NCI-H774 (cell line): ENCODE measurements at places on chromosomes 5 and 9.

GRCh38 chr9:112325600-112325999, 7.8 kb downstream of the PTBP3 start:
- DNase-seq: no peak

GRCh38 chr9:100583014-100583802, 5.3 kb downstream of the CAVIN4 start:
- no peak for DNase-seq

- DNase-seq: no peak
These were observed 15.7 kb downstream of the NFX1 start for GRCh38 chr9:33306037-33306436.

DNA sequence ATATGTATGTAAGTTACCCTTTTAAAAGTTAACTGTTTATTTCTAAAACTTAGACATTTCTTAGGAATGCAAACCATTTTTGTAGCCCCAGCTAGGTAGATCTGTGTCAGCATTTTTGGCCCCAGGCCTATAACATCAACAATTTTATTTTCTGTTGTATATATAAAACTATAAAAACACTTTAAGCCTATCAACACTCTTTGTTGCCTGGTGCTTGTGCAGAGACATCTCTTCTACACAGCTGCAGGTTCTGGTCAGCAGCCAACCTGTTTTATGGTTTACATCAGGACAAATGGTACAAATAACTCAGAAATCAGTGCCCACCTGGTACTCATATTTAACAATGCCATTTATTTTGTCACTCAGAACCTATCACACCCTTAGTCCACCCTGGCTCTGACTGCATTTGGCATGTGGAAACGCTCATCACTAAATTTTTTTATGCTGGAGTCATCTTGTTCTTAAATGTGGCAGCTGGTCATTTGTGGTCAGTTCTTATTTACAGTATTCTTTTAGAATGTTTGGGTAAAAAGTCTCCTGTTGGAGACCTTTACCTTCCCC, 173.4 kb downstream of the DNAH5 start:
- DNase-seq: no peak

DNA sequence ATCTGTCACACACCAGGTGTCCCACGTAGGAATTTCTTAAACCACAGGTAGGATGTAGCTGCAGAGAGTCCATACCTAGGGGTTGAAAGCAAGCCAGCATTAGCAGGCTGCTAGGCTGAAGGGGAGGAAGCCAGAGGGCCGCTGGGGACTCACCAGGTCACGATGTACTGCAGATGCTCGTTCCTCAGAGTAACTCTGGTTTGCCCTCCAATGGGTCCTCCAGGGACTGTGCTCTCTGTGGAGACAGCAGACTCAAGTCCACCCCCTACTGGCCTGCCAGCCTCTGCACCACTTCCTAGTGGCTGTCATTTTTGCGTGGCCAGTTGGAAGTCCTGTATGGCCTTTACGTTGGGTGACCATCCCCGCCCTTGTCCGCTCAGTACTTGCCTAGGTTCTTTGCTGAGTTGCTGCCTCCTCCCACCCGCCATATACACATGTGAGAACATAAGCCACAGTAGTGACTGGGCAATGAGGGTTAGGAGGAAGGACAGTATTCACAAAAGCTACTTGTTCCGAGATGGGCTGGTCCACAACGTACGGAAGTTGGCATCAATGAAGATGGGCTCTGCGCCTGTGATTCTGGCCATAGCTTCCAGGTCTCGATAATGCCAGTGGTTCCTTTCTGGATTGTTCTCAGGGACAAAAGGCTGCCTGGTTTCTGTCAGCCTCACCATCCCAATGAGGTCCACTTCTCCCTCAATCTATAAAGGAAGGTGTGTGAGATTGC, 4.1 kb downstream of the RPL7A start:
- no peak for DNase-seq

DNA sequence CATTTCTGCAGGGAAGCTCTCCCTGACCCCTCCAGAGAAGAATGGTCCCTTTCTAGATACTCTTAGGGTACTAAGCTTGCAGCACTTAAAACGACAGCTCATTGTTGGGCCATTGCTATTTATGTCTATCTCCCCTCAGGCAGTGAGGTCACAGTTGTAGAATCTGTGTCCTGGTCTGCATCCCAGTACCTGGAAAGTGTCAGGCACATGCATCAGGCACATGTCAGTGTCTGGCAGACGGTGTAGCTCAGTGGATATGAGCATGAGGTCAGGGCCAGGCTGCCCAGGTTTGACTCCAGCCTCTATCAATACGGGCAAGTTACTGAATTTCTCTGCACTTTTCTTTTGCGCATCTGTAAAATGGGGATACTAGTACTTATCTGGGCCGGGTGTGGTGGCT, 22.2 kb upstream of the EEIG1 start:
- DNase-seq: no peak

DNA sequence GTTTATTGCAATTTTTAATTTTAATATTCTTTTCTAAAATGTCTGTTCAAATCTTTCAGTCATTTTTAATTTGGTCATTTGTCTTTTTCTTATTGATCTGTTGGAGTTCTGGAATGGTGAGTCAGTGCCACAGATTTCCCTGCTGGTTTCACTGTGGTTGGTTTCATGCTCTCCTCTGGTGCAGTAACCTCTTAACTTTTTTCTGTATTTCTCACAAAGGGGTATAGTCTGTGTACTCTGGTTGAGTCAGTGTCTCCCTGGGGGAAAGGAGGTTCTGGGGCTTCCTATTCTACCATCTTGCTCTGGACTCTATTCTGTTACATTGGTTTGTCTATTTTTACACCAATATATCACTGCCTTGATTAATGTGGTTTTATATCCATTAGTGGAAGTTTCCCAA, 178.8 kb downstream of the CSNK1G3 start:
- DNase-seq: no peak

DNA sequence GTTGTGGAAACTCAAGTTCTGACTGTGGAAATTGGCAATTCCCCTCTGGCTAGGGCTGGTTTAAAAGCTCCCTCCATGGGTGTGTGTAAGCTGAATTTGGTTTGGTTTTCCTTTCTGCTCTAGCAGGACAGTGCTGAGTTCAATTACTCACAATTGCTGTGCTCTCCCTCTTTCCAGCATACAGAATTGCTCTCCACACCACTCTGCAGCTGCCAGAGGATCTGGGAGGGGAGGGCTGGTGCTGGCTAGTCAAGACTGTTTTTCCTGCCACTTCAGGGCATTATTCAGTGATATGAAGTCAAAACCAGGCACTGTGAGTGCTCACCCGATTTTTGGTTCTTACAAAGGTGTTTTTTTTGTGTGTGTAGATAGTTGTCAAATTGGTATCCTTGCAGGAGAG, 336.9 kb upstream of the SLC24A2 start:
- peak; percentile 40 for DNase-seq

GRCh38 chr5:109426075-109426474, 16.3 kb upstream of the PJA2 start:
- DNase-seq: no peak

GRCh38 chr9:112149211-112149610, 25.9 kb downstream of the SUSD1 start:
- DNase-seq: no peak

DNA sequence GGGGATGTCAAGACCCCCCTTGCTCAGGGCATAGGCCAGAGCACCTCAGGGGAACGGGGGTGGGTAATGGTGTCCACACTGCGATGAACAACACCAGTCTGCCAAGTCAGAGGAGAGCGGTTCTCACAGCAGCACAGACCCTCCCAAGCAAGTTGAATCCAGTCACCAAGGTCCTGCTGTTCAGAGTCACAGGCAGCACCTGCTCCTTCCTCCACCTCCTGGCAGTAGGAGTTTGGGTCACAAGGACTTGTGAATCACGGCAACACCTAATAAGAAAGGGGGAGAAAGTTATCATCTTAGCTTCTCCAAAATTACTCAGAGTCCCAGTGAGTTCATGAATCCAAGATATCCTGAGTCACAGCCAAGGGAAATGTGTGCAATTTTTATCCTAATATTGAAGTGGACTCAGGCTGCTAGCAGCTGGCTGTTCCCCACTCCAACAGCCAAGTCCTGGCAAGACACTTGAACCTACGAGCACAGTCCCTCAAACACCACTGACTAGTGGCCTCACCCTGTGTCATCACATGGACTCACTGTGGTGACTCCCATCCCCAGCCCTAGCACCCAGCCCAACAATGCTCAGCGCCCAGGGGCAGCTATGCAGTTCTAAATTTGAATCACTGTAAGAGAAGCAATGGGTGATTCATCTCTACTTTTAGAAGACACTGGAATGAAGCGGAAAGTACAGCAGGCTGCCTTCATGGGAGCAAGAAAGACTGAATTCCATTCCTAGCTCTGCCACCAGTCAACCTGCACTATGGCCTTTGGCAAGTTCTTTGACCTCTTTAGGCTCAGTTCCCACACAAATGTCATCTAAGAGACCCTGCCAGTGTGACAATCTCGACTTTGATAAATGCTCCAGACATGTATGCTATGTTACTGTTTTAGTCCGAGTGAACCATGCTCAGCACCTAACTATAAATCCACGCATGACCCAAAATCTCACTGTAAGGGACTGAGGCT, 113.7 kb downstream of the KLHL3 start:
- no peak for DNase-seq

DNA sequence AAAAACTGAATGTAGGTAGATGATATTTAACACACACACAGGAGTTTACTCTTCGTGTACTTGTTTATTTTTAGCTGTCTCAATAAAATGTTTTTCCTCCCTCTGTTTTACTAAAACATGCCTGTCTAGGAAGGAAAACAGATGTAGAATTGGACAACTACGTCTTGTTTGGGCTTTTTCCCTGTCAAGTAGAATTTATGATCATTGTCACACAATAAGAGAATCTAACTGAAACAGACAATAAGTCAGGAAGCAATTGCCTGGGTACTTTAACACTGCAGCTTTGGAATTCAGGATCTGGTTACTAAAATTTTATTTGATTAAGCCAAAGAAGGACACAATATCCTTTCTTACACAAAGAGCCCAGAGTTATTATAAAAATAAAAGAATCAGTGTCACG, 164.2 kb downstream of the ZDHHC21 start:
- DNase-seq: no peak

- peak; percentile 97 for DNase-seq
These were observed 119.6 kb upstream of the RETREG1 start for GRCh38 chr5:16736158-16736995.

- DNase-seq: no peak
These were observed 247.9 kb upstream of the IRX1 start for GRCh38 chr5:3347741-3348140.

DNA sequence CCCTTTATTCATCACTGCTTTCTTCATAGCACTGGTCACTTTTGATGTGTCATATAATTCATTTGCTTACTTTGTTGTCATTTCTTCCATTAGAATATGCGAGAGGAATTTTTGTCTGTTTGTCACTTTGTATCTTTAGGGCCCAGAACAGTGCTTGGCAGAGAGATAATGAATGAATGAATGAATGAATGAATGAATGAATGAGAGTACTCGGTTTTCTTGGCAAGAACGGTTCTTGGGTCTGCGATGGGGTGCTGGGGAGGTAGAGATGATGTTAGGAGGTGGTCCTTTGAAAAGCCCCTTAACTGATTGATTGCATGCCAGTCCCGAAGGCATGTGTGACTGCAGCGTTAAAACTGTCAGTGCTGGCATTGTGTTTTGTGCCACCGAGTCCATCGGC, 52.4 kb upstream of the LRRTM2 start:
- DNase-seq: no peak

GRCh38 chr5:1027631-1028441, 19.2 kb downstream of the NKD2 start:
- DNase-seq: no peak

DNA sequence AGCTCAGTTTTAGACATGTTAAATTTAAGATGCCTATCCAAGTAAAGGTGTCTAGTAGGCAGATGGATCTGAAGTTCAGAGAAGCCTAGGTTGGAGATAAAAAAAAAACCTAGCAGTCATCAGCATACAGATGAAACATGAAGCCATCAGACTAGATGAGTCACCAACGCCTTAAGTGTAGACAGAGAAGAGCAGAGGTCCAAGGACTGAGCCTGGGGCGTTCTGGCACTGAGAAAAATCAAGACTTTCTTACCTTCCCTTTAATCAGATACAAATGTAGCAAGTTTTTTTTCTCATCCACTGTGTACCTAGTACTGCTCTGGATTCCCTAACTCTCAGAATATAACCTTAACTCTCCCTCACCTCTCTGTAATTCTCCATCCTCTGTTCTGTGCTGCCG, 97.3 kb downstream of the SIL1 start:
- DNase-seq: no peak

- no peak for DNase-seq
These were observed 1.7 kb downstream of the RXFP3 start for GRCh38 chr5:33937707-33938506.

DNA sequence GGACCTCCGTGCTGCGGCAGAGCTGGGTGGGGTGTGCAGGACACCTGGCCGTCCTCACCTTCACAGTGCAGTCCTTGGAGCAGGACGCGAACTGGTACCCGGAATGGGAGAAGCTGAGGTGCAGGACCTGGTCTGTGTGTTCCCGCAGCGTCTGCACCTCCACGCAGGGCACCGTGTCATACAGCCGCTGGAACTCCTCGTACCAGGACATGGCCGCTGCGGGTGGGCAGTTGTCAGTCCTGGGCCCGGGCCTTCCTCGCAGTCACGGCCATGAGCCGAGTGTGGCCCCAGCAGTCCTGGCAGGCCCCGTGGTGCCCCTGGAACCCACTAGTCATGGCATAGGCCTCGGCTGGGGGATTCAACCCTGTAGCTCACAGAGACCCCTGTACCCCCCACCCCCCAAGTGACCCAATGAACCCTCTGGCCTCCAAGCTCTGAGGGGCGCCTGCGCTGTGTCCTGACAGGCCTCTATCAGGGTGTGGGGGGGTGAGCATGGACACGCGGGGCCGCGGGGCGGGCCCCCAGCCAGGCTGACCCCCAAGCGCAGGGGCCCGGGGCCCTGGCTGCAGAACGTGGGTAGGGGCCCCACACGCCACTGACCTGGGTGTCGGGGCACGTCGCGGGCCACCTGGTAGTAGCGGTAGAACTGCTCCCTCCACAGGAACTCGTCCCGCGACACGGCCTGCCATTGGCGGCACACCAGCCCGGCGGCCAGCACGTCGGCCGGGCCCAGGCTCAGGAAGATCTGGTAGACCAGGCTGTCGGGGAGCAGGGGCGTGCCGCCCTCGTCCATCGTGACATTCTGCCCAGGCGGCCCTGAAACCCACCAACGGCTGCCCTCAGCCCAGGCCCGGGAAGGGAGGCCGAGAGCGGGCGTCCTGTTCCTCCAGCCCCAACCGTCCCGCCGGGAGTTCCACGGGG, 987 bp downstream of the FBXW5 start:
- no peak for DNase-seq

GRCh38 chr5:159184858-159185381, 24.4 kb downstream of the RNF145 start:
- DNase-seq: no peak

- DNase-seq: peak; percentile 8
These were observed 880.9 kb upstream of the SEMA6A start for GRCh38 chr5:117455236-117456233.
